ENCODE measurements at places on chromosomes 16 and 17. TPM values are rescaled to one million over a fixed set of nuclear protein-coding genes. Genes with fewer than 3 reads are reported as not detected.

Gene ERN1
- 18.8 TPM for total RNA-seq

Gene SDR42E2
- total RNA-seq: not detected

Gene CSH1
- not detected for total RNA-seq

Gene TNFRSF17
- total RNA-seq: not detected

Gene KCTD19
- total RNA-seq: not detected

Gene HOXB8
- not detected for total RNA-seq

Gene AGRP
- total RNA-seq: not detected

Gene MAPT
- 0.54 TPM for total RNA-seq
